ENCODE measurements at places on chromosomes 11 and 22.

DNA sequence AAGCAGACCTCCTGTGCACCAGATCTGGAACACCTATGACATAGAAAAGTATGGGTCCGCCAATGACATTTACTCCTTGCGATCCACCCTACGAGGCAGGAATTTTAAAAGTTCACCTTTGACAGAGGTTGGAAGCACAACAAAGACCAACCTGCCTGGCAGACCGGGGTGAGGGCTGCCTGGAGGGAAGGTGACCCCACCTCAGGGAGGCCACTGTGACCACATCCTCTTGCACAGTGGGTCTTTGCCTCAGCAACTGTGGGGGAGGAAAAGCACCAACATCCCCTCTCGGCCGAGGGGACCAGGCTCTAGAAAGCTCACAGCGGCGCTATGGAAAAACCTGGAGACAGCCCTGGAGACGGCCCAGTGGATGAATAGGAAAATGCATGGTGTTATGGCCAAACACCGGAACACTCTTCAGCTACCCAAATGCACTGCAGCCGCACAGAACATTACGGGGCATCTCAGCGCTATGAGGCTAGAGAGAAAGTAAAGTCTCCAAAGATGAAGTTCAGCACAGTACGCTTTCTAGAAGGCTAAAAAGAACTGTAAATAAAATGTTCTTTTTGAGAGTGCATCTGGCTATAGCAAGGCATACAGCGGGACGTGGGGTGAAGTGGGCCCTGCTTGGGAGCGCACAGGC lies 1.8 kb upstream of the SHISAL1 start:
- DNase-seq, result no peak

GRCh38 chr22:41237707-41238569 lies 2.8 kb downstream of the CHADL start:
- DNase-seq, result peak; percentile 41

GRCh38 chr11:27976262-27976661 lies 131.7 kb downstream of the KIF18A start:
- no peak for DNase-seq

GRCh38 chr11:125978778-125979407 lies 33.0 kb downstream of the VSIG10L2 start:
- no peak for DNase-seq

DNA sequence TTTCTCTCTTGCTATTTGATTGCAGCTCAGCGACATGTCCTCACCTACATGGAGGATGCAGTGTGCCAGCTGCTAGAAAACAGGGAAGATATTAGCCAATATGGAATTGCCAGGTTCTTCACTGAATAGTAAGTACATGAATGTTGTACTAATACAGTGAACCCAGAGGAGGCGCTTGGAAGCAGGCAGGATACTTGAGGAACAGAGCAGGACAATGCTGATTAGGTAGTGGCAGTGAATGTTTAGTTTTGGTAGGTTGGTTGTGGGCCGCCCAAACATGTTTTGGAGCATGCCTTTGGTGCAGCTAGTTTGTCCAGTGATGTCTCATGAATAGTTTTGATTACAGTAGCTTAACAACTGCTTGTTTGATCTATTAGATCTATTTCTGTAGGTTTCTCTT lies 50.6 kb downstream of the CSTPP1 start:
- DNase-seq, result no peak

DNA sequence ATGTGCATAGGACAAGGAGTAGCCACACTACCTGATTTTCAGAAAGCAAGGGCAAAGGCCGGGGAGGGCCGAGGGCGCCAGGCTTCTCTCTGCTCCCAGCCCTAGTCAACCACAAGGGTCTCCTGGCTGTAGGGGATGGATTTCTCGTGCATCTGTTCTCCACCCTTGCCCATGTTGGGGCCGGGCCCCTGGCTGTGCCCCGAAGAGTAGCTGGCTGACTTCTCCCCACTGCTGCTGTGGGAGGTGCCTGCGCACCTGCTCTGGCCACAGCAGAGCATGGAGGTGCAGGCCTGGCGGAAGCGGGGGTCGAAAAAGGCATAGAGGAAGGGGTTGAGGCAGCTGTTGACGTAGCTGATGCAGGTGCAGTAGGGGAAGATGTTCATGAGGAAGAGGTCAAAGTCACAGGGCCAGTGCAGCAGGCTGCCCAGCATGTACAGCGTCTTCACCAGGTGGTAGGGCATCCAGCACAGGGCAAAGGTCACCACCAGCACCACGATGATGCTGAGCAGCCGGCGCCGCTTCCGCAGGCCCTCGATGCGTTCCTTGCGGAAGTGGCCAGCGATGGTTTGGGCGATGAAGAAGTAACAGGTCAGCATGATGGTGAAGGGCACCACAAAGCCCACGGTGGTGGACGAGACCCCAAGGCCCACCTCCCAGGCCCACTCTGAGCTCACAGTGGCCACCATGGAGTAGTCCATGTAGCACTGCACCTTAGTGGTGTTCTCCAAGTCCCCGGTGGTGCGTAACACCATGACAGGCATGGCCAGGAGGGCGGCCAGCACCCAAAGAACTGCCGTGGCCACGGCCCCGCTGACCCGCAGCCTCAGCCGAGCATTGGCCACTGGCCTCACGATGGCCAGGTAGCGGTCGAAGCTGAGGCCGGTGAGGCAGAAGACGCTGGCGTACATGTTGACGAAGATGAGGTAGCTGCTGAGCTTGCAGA lies 1.0 kb downstream of the APLNR start:
- DNase-seq, result no peak

- no peak for DNase-seq
These were observed 26.6 kb downstream of the SC5D start for GRCh38 chr11:121318848-121319834.

GRCh38 chr22:42314709-42315391 lies 44.4 kb upstream of the TCF20 start:
- no peak for DNase-seq

- peak; percentile 34 for DNase-seq
These were observed 24.8 kb downstream of the APOL1 start for GRCh38 chr22:36277482-36278291.

- no peak for DNase-seq
These were observed 156.1 kb downstream of the HIPK3 start for GRCh38 chr11:33413301-33413700.

- DNase-seq, result no peak
These were observed 75.7 kb downstream of the CELSR1 start for GRCh38 chr22:46461566-46462180.

DNA sequence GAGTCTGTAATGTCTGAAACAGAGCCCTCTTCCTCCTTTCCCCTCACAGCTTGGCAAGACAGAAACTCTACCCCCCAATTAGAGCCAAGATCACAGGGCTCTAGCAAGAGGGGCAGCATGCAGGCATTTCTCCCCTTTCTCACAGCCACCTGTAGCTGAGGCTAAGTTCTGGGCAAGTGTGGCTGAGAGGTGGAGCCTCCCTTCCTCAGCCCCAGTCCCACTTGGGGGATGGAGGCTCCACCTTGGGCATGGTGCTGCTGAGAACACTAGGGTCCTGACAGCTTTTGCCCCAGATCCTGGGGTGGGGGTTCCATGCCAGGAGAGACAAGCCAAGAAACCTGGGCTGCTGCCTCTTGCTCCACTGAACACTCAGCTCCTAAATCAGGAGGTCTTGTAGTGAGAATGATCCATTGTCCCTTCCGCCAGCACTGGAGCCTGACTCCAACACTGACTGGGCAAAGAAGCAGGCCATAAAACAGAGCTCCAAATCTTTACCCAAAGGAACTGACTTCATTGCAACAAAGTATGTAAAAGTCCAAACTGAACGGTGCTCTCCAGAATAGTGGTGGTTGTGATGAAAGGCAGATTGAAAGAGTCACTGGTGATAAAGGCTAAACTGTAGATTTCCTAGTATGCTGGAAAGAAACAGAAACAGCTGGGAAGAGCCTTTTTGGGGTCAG lies 25.6 kb downstream of the NARS2 start:
- no peak for DNase-seq

DNA sequence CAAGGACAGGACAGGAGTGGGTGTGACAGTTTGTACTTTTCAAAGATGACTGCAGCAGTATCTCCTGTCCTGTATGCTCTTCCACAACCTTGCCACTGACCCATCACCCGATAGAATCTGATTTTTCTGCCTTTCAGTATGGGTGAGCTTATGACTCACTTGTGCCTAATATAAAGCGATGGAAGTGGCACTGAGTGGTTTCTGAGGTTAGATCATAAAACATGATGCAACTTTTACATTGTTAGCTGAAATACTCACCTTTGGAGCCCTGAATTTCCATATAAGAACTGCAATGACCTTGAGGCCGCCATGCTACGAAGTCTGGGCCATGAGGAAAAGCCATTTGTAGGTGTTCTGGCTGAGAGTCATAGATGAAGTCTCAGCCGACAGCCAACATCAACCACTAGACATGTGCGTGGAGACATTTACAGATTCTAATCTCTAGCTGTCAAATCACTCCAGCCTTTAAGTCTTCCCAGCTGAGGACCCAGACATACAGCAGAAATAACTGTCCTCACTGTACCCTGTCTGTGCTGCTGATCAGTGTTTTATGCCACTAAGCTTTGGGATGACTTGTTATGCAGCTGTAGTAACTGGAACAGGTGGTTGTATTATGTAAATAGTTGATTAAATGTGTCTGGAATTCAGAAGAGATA lies 105.9 kb upstream of the ARHGAP20 start:
- no peak for DNase-seq

GRCh38 chr22:44540756-44541670 lies 43.0 kb upstream of the RTL6 start:
- DNase-seq, result no peak

DNA sequence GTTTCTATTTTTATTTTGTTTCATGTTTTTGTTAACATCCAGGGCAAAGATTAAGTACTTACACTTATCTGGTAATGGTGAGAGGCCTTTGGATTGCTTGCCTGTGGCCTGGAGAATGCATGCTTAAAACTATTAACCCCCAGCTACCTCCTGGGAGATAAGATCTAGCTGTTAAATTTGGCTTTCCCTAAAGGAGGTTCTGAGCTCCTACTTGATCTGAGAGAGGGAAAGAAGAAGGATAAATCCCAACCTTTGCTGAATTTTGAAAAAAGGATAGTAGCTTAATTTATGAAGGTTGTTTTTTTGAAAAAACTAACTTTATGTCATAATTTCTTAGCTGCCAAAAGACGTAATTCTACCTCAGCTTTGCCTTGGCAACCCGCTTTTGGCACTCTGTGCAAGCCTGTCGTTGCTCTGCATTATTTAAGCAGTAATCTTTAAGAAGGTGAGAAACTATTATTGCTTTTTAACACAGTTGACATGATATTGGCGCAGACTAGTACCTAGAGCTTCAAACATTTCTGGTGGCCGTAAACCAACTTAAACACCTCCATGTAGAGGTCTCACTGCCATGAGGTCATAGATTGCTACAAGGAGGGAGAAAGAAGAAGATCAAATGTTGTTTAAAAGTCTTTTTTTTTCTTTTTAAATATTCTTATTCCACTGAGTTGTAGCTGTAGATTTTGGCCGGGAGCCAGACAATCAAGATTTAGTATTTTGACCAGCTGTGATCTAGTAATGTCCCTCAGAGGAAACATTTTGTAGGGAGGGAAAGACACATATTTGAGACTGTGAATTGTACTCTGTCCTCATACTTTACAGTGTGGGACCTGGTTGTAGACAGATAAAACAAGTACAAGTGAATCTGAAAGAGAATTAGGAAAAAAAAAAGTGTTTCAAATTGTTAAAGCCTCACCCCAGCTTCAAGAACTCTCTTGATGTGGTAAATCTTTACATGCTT lies 74.4 kb downstream of the WNT11 start:
- DNase-seq, result no peak

- no peak for DNase-seq
These were observed 4.0 kb downstream of the RPL3 start for GRCh38 chr22:39315389-39315788.

- no peak for DNase-seq
These were observed 54.3 kb downstream of the CTNND1 start for GRCh38 chr11:57815877-57816276.

GRCh38 chr11:126588630-126589491 lies 233.4 kb downstream of the ST3GAL4 start:
- DNase-seq, result no peak

GRCh38 chr11:79090191-79090705 lies 350.6 kb downstream of the TENM4 start:
- no peak for DNase-seq

GRCh38 chr11:119765628-119766027 lies 36.6 kb upstream of the NECTIN1 start:
- DNase-seq, result no peak

DNA sequence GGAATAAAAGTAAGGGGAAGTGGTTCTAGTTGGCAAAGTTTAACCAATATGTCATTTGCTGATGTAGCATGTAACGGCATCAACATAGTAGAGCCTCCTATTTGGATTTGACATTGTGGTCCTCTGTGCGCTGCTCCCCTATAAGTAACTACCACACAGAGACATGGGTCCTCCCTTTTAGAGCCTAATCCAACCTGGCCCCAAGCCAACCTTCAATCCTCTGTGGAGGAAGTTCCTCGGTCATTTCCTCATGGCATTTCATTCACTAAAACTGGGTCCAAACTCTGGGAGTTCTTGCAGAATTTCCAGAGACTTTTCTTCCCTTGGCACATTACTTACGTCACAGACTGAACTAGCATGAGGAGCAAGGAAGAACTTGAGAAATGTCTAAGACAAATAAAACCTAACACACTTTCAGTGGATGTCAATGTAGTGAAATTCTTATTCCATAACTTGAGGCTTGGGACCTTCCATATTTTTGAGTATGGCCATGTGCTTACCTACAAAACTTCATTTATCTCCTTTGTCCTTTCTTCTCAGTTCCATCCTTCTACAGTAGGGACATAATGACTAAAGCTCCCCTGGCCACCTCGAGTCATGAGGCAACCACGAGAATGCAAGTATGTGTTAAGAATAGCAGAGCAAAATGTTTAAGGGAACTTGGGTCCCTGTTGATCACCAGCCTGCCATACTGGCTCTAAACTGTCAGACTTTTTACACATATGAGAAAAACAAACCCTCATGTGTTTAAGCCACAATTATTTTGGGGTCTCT lies 34.7 kb downstream of the MMP20 start:
- no peak for DNase-seq

GRCh38 chr22:27752771-27753170 lies 48.8 kb downstream of the MN1 start:
- no peak for DNase-seq

DNA sequence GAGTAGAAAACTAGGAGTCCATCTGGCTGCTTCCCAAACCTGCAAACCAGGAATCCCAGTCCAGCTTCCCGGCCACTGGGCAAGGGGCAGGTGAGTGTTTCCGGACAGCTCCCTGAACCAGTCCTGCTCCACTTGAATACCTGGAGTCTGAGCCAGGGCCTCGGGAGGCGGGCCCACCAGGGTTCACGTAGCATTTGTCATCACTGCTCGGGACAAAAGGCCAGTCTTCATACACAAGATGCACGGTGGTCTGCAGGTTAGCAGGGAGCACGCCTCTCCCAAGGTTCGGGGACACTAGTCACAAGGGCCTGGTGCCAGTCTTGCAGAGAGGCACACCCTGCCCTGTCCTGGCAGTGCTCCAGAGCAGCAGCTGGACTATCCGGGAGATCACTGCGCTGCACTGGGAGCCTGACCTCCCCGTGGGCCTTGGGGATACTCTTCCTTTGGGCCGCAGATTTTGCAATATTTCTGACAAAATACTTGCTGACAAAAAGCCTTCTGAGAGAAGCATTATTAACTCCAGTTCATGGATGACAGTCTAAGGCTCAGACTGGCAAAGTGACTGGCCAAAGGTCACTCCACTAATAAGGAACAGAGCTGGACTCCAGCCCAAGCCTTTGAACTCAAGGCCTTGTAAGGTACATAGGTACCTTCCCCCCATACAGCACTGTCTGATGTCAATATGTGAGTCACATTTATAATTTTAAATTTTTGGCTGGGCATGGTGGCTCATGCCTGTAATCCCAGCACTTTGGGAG lies 25.1 kb downstream of the CD6 start:
- no peak for DNase-seq
